Sciatic nerve (tissue), 2 donors: ENCODE measurements at places on chromosomes 4 and X. TPM values are rescaled to one million over a fixed set of nuclear protein-coding genes. Genes with fewer than 3 reads are reported as not detected.

GRCh38 chr4:39563346-39563847, 36.2 kb upstream of the UGDH start:
- no peak for DNase-seq

DNA sequence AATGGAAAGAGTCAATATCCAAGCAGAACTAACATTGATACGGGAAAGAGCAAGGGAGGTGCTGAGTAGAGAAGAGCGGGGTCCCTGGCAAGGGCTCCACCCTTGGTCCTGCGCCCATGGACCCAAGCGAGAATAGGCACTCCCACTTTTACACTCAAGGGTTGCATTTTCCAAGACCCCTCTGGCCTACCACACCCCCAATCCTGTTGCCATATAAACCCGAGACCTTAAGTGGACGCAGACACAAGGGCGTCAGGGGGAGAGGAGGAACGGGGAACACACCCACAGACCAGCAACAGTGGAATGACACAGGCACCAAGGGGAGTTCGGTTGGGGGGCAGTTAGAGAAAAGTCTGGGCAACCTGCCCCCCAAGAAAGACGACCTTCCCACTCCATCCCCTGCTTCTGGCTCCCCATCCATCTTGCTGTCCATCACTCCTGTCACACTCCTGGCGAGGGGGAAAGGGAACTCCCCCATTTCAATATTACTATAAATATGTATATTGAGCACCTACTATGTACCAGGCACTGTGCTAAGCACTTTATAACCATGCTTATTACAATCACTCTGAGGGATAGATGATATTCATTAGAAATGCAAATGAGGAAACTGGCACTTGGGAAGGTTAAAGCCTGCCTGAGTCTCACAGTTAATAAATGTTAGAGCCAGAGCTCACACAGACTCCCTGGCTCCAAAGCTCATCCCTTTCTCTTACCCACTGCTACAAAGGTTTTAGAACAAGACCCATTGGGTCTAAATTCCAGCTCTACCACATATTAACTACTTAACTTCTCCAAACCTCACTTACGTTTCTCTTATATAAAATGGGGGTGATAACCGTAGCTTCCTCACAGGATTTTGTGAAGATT, 51.7 kb downstream of the SCD5 start:
- no peak for DNase-seq

- DNase-seq = no peak
Observed at GRCh38 chr4:182188622-182189021, 54.6 kb upstream of the TENM3 start.

DNA sequence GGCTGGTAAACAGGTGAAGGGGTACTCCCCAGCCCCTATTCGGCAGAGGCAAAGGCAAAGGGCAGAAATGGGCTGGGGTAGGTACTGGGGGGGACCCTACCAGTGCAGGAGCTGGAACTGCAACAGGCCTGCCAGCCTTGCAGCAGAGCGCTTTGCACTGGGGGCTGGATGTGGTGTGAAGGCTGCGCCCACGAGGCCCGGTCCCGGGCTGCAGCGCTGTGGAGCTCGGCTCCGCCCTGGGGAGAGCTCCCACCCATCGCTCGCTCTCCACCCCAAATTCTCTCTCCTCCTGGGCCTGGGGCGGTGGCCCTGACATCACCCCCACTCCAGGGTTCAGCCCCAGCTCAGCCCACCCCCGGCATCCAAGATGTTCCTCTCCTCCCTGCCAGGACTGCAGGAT, 24.2 kb downstream of the IQSEC2 start:
- DNase-seq = no peak

- no peak for DNase-seq
Observed at GRCh38 chr4:112147697-112148096, 2.4 kb downstream of the FAM241A start.

DNA sequence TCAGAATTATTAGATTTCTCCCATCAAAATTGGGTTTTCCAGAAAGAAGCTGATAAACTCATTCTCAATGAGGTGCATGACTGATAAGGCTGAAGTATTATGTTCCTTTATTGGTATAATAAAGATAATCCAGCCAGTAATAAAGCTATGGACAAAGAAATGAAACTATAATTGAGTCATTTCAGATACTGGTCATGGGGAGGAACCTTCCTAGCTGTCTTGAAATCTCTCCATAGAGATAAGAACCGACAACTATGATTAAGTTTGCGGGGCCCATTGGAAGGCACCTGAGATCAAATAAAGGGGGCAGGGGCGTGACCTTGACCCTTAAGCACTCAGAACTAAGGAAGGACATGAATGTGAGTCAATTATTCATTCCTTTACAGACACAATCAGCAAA, 47.8 kb downstream of the RAI2 start:
- DNase-seq = no peak

GRCh38 chrX:118508635-118509034, 13.0 kb downstream of the DOCK11 start:
- no peak for DNase-seq

DNA sequence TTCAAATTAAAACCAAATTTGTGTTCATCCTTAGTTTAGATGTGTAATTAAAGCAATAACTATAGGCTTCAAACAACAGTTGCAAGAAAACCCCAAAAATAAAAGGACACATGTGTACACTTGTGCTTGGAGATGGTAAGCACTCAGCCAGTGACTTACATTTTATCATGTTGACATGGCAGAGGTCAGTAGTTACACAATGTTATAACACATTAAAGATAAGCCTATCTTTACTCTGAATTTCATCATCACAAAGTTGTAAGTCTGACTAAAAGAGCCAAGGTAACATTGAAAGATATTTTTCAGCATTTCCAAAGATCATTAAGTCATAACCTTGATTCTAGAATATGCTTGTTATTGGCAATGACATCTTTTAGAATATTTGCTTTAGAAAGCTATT, 98.5 kb upstream of the PNPLA4 start:
- DNase-seq = no peak

GRCh38 chrX:43664258-43664657, 8.2 kb downstream of the MAOA start:
- DNase-seq = no peak

- no peak for DNase-seq
Observed at GRCh38 chr4:36115312-36115711, 129.0 kb downstream of the ARAP2 start.

DNA sequence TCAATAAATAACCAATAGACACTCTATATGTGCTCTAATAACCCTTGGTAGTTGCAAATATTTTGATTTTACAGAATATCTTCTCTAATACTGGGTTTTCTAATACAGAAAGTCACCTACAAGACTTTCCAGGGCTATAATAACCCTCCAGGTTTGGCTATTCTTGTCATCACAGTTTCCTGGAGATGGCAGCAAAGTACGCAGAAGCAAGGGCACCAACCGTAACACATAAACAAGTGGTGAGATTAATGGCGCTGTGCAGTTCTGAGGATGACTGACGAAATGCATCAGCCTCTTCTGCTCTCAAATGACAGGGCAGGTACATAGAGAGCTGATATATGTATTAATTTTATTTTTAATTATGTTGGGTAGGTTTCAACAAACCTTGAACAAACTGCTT, 122.4 kb downstream of the C4orf33 start:
- no peak for DNase-seq

DNA sequence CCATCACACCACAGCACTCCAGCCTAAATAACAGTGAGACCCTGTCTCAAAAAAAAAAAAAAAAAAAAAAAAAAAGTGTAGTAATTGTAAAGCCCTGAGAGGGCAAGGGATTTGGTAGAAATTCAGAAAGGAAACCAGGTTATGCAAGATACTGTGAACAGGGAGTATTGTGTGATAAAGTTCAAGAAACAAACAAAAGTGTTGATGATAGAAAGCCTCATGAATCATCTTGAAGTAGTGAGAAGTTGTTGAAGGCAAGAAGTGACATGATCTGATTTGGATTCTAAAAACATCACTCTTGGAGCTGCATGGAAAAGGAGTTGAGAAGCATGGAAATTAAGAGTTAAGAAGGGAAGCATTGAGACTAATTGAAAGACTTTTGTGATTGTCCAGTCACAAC, 102.2 kb downstream of the RAP1GDS1 start:
- DNase-seq = no peak

DNA sequence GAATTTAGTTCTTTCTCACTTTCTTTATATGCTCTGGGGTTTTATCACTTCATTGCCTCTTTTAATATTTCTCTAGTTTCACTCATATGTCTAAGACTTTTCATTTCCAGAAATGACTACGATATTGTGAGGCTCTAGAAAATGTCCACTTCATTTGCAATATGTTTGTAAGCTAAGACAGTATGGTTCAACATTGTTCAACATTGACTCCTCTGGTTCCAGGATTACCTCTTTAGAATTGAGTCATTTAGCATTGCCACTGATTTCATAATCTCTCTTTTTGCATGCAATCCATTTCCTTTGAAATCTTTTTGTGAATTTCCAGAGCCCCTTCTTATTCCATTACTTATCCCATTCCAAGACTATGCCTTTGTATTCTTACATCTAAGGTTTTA, 32.3 kb downstream of the BBS12 start:
- DNase-seq = no peak

- no peak for DNase-seq
Observed at GRCh38 chrX:108267557-108267956, 170.7 kb downstream of the COL4A6 start.

DNA sequence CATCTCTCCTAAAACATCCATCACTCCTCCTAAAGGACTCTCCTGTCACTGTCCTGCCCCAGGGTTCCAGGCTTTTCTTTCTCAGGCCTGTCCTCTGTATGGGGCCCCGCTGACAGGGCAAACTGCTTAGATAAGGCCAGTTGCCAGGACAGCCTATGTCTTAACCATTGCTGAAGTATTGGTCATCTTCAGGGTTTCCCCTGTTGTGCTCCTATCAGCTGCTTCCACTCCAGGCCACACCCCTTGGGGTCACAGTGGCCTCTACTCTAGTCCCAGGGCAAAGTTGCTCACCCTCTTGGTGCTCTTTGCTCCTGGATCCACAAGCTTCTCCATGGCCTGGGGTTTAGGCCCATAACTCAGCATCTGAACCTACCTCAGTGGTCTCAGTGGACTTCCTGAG, 138.0 kb upstream of the PJA1 start:
- no peak for DNase-seq

GRCh38 chr4:116215622-116216021, 869.8 kb downstream of the TRAM1L1 start:
- DNase-seq = no peak

DNA sequence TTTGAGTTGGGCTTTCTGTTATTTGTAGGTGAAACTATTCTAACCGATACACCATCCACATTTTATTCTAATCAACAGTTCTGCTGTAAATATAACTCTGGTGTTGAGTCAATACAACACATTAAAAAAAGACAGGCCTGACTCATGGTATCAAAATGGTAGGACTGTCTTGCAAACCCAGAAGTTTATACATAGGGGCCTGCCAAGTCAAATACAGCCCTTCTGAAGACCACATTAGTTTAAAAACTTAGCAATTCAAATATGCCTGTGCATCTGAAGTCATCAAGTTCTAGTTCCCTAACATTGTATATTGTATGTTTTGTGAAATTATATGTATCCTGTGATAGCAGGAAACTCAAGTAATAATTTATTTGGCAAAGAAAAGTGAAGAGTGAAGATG, 24.4 kb upstream of the PDE5A start:
- no peak for DNase-seq

DNA sequence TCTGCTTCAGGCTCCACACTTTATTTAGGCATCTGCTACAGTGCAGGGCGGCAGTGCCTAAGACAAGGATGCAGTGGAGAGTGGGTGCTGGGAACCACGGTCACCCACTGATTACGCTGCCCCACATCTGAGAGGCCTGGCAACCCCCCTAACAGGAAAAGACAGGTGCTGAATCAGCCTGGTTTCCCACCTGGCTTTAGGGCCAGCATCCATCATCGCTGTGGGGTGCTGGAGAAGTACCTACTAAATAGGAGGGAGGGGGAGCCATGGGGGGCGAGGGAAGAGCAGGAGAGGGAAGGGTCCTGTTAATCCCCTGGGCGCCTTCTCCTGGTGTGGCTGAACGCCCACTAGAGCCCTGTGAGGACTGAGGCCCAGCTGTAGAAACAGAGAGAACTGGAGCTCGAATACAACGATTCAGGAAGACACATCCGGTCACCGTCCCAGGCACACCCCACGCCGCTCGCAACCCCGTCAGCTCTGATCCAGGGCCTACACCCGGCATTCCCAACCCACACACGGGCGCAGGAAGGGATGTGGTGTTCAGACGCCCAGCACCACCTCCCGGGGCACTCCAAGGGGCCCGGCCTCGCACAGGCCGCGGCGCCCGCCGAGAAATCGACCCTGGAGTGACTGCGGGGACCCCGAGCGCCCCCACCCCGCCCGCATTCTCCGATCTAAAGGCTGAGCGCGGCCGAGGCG, 554 bp downstream of the DCTD start:
- DNase-seq = peak; percentile 79

- DNase-seq = no peak
Observed at GRCh38 chrX:150879855-150880807, 18.3 kb downstream of the CD99L2 start.

- DNase-seq = no peak
Observed at GRCh38 chr4:68950033-68950432, 1.6 kb downstream of the UGT2A3 start.

DNA sequence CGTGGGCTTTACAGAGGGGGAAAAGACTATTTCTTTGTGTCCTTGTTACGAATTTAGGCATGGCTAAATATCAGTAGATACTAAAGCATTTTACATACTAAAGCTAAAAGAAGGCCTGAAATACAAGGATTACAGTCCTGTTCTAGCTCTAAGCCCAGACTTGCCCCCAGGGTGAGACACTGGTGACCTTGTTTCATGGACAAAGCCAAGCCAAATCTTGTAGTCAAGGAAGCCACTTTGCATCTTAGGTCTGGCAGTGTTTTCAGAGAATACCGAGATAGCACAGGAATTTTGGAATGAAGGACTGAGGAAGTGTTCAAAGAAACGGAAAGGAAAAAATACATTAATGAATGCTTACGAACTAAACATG, 733 bp upstream of the G3BP2 start:
- DNase-seq = no peak

- no peak for DNase-seq
Observed at GRCh38 chr4:31283679-31284078, 563.5 kb downstream of the PCDH7 start.

DNA sequence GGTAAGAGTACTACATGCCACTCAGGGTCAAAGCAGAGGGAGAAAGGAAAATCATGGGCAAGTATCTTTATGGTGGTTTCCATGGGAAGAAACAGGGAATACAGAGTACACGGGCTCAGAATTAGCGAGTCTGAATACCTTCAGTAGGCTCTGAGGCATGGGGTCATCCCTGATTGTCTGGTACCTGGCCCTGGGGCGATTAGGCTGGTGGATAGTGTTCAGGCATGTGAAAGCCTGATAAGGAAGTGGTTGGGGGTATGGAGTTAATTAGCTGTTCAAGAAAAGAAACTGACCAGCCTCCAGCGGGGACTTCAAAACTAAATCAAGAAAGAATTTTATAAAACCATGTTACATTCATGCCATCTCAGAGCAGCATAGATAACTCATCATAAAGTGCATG, 518.8 kb downstream of the RAB28 start:
- no peak for DNase-seq

- DNase-seq = no peak
Observed at GRCh38 chrX:147910607-147911006, 1.1 kb upstream of the FMR1 start.

- no peak for DNase-seq
Observed at GRCh38 chrX:118758511-118758910, 31.1 kb downstream of the IL13RA1 start.

The HPGDS gene
- 4.7 TPM for total RNA-seq

The FANCB gene
- total RNA-seq = 6.8 TPM

The CFI gene
- total RNA-seq = 50.8 TPM

The PNMA6A gene
- 4.9 TPM for total RNA-seq

The ADAM29 gene
- not detected for total RNA-seq

The MOSPD2 gene
- 39.5 TPM for total RNA-seq

The CYLC1 gene
- total RNA-seq = not detected
